Activated naive CD8-positive, alpha-beta T cell treated with anti-CD3 and anti-CD28 coated beads for 36 hours (primary cell): ENCODE measurements at places on chromosomes 3 and 15.

DNA sequence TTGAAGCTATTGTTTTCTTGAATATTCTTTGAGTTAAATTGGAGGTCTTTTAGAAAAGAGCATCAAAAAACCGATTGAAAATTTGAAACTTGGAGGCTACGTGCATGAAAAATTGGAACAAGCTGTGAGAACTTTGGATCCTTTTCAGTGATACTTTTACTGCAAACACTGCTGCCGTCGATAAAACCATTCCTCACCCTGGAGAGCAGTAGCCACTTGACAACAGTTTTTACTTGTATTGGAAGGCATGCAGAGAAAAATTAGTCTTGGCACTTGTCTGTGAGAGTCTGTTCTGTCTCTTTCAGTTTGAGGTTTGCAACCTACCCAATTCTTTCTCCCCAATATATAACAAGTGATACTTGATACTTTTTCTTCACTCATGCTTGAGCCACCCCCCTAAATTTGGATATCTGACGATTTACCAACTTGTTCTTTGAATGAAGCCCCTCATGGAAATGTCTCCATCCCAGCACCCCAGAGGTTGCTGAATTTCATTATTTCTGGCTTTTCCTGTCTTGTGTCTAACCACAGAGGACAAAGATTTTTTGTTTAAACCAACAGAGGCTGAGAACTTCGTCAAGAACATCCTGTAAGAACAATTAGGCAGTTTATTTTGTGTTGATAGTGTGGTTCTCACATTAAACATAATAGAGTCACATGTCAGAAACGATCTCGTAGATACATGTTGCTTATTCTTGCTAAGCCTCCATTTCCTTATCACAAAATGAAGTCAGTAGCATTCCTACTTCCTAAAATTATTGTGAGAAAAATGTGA, 307.3 kb upstream of the PLSCR5 start:
- no peak for DNase-seq

DNA sequence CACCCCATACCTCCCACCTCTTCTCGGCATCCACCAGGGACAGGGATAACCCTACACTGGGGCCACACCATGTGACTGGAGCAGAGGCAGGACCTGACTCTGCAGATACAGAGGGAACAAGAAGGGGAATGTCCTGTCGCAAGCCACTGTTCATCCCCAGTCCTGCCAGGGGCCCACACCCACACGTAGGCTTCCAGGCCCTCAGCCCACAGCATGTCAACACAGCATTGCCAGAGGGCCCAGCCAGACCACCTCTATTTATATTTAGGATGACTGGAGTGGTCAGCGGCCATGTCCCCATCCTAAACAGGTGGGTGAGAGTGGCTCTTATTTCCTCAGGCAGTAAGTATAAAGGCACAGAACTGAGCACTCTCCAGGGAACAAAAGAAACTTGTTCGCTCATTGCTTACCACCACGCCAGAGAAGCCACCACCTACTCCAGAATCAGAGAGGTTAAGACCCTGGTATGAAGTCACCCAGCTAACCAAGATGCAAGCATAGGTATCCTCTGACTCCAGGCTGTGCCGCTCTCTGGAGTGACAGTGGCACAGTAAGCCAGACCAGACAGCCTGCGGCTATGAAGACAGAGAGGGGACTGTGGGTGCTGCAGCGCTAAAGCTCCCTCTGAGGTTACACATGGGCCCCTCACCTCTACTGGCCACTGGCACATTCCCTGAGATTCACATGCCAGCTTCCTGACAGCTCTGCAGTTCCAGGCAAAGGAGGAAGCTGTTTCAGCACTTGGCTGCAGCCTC, 67.9 kb downstream of the LRIG1 start:
- no peak for DNase-seq

DNA sequence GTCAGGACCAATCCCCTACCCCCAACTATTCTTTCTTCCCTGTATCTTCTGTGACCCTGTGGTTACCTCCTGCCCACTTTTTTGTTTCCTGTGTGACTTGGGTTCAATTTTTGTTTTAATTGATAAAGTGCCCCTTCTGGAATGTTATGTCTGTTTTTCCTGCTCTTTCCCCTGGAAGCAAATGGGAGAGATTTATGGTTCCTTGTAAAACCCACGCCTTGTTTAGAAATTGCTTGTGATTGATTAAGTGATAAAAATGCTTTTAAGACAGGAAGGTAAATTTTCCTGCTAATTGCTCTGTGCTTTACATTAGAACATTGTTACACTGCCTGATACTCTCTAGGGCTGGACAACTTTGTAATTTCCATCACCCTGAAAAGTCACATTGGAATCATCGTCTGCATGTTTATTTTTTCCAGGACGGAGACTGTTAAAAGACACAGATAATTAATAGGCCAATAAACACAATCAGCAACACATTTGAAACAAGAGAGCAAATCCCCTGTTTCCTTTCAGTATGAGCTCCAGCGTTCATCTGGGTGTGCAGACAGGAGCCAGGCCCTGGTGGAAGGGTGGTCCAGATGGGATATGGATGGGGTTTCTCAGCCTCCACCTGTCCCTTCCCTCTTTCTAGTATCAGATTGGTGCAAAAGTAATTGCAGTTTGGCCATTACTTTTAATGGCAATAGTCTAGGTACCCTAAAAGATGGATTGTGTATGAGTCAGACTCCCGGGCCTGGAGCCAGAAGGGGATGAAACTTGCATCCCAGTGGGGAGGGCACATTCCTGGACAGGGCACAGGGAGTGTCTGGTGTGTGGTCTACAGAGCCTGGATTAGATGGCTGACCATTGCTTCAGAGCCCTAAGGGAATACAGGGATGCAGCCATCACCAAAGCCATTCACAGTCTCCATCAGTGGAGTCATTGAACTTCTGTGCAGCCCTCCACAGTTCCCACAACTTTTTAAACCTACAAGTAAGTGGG, 58.1 kb upstream of the AGBL1 start:
- no peak for DNase-seq

DNA sequence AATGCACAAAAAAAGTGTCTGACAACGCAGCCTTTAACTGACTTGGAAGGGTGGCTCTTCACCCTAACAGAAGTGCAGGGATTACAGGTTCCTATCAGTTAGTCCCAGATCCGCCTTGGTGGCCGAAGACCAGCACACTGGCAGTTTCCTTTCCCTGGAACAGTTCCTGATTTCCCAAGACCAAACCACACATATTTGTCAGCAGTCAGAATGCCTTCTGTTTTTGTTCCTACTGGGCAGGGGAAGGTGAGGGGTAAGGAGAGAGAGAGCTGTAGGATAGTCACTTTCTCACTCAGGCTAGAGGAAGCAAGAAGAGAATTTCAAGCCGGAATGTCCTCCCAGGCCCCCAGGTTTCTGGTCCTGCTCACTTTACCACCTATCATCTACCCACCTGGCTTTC, 9.2 kb downstream of the CXCR6 start:
- DNase-seq = no peak

GRCh38 chr3:52873433-52874159, 23.8 kb downstream of the STIMATE start:
- no peak for DNase-seq

- no peak for DNase-seq
Observed at GRCh38 chr3:130395331-130395730, 49.9 kb downstream of the COL6A5 start.

DNA sequence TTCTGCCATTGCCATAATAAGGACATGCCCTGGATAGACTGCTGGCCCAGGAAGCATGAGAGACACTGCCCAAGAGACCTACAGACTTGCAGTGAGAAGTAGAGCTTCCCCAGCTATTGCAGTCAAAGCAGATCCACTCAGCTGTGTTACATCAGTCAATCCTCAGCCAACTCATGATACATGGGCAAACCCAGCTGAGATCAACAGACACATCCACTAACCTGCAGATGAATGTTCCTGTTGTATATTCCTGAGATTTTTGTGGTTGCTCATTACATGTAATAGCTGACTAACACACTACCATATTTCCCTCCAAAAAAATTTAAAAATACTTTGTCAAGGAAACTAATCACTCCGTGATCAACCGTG, 68.6 kb downstream of the DCLK3 start:
- DNase-seq = no peak

- no peak for DNase-seq
Observed at GRCh38 chr3:197007953-197008352, 21.7 kb downstream of the MELTF start.

- DNase-seq = no peak
Observed at GRCh38 chr3:47121409-47121808, 42.5 kb downstream of the SETD2 start.

DNA sequence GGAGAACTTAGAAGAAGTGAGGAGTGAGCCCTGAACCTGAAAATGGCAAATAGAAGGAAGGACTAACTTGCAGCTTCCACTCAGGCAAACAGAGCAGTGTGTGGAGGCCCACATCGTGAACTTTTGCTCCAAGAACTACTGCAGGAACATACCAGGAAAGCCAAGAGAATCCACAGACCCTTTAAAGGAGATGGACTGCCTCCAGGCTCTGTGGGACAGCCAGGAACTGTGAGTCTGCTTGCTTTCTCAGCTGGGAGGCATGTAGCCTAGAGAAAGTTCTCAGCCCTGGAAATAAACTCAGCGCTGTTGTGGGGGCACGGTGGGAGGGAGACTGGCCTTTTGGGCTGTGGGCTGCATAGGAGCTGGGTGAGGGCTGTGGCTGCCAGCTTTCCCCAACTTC, 93.0 kb downstream of the SNRK start:
- no peak for DNase-seq

- DNase-seq = no peak
Observed at GRCh38 chr3:13863382-13863952, 16.4 kb downstream of the WNT7A start.

DNA sequence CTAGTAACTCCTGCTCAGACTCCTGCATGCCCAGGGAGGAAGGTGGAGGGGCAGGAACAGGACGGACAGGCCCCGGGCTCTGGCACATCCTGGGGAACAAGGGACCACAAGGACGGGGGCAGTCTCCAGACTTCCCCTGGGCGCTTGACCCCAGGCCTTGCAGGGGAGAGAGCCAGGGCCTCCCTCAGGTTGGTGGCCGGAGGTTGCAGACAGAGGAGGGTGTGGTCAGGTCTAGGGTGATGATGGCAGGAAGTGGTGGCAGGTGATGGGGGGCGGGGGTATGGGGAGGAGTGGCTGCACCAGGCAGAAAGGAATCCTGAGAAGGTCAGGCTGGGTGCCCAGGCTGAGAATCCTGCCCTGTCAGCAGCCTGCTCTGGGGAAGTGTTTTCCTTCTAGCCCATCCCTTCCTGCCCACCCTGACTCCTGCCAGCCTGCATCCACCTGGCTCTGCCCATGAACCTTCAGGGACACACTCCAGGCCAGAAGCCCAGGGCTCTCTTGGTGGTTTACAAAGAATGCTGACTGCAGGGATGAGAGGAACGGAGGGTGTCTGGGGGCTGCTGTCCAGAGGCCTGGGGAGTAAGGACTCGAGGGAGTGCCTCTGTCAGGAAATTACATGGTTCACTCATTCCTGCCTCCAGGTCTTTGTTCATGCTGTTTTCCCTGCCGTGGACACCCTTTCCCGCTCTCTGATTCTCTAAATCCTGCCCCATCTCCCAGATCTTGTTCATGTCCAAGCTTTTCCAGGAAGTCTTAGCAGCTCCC, 15.8 kb downstream of the LOXL1 start:
- DNase-seq = no peak

DNA sequence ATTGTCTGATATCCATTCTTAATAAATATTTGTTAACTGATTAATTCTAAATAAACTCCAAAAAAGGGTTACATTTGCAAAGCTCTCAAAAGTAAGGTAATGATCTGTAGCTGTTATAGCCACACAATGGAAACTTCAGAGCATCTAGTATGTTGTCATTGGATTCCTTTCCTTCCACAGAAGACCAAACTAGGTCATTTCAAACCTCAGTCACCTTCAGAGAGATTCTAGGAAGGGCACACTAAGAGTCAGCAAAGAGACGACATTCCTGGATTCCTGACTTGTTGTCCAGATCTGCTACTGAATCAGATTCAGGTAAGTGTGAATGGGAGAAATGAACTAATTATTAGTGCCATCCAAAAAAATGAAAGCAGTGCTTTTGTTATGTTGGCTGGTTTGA, 3.0 kb upstream of the COL8A1 start:
- DNase-seq = no peak

DNA sequence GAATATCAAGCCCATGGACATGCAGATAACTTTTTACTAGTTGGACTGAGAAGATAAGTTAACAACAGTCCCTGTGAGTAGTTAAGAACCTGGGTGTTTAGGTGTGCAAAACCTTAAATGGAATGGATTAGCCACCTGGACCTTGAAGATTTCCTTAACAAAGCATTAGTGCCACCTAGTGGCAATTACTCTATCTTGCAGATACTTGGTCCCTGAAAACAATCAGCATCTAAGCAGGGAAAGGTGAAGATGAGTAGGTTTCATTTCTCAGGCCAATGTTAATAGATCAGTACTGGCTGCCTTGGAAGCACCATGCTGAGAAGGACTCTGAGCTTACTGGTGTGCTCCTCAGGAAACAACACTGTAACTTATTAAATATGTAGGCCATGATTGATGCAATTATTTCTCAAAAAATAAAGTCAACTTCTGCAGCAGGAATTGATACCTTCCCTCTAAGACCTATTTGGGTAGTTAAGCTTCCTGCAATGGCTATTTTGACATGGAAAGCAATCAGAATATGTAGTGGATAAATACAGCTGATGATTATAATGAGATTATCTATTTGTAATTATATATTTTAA, 329.4 kb downstream of the TBC1D5 start:
- DNase-seq = no peak

- no peak for DNase-seq
Observed at GRCh38 chr3:119608405-119609000, 10.8 kb downstream of the PLA1A start.

GRCh38 chr15:99180086-99180963, 69.1 kb downstream of the TTC23 start:
- DNase-seq = no peak

GRCh38 chr15:40955930-40956540, 2.8 kb downstream of the CHAC1 start:
- no peak for DNase-seq

GRCh38 chr3:171851660-171852058, 8.5 kb downstream of the TMEM212 start:
- DNase-seq = no peak
